Activated CD4-positive, CD25-positive, alpha-beta regulatory T cell (primary cell): ENCODE measurements at places on chromosomes 13 and 19.

DNA sequence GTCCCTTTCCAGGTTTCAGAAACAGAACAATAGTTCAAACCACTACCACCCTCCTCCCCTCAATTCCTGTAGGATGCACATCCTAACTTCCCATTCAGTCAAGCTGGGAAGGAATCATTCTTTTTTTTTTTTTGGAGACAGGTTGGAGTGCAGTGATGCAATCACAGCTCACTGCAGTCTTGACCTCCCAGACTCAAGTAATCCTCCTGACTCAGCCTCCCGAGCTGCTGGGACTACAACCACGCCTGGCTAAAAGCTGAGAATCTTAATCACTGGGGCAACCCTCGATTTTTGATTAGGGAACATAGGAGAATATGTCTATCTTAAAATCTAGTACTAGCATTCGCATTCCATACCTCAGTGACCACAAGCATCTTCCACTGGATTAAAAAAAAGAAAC lies 146.2 kb downstream of the ABCC4 start:
- no peak for DNase-seq

DNA sequence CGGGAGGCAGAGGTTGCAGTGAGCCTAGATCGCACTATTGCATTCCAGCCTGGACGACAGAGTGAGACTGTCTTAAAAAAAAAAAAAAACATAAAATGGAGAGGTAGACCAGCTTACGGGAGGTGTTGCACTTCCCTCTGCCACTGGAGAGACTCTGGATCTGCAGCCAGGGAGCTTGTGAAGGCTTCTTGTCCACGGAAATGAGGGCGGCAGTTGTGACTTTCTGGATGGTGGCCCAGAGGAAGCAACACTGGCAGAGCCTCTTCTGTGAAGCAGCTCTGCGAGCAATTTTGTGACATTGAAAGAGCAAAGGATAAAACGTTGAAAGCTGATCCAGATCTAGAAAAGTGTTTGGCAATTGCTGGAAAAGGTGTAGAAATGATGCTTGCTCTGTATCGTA lies 10.4 kb downstream of the SPINT2 start:
- DNase-seq, result no peak

- DNase-seq, result peak; percentile 24
Measured at GRCh38 chr19:51887522-51888498, at the start of gene ZNF577. Gene ZNF577, minus strand, starts transcription at chr19:51887951. Its CDS starts 7,569 bp downstream, at chr19:51880382.

- no peak for DNase-seq
Measured at GRCh38 chr19:7067716-7068115, 1.8 kb upstream of the ZNF557 start.

- DNase-seq, result no peak
Measured at GRCh38 chr13:31965361-31966066, 66.1 kb upstream of the FRY start.

- DNase-seq, result no peak
Measured at GRCh38 chr19:58035863-58036262, 2.0 kb downstream of the ZSCAN1 start.

- DNase-seq, result no peak
Measured at GRCh38 chr19:57348136-57348535, 2.9 kb upstream of the ZNF304 start.

- no peak for DNase-seq
Measured at GRCh38 chr13:20679879-20680278, 23.6 kb upstream of the IL17D start.

- DNase-seq, result no peak
Measured at GRCh38 chr13:99389520-99390304, 82.5 kb upstream of the GPR183 start.

DNA sequence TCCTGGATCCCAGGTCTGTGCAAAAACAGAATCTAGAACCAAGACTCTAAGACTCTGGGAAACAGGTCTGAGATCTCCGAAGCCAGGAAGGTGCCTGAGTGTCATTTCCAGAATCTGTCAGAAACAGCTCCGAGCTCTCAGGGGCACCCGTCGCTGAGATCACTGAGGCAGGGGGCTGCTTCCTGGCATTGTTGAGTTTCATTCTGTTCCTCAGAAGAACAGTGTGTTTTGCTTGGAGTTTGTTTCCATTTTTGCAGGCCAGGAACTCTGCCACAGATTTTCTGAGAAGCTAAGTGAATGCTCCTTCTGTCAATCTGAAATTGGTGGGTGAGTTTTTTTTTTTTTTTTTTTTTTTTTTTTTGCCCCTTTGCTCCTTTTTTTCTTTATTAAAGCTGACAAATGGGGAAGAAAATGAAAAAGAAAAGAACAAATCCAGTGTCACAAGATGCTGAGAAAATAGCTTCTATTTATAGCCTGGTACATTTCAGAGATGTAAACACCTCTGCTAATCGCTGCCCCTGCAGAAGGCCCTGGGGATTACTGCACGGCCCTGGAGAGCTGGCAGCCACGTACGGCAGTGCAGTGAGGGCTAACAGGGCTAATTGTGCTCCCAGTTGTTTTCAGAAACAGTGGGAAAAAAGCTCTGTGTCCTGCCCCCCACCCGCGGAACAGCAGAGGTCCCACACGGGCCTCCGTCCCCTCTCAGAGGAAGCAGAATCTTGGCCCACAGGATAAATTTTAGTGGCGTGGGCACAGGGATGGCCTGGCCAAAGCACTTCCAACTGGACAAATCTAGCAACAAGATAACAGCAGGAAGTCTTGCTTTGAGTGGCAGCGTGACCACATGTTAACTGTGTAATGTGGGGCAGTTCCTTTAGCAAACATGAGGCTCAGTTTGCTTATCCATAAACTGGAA lies 237.6 kb upstream of the IRS2 start:
- DNase-seq, result no peak

GRCh38 chr19:10551698-10552301 lies 8.1 kb downstream of the ATG4D start:
- DNase-seq, result no peak
